ENCODE measurements at places on chromosomes 11 and 22. TPM values are rescaled to one million over a fixed set of nuclear protein-coding genes. Genes with fewer than 3 reads are reported as not detected.

Gene SCUBE1
- 0.09 TPM for total RNA-seq

Gene INSC
- total RNA-seq = 0.07 TPM

Gene CASP5
- not detected for total RNA-seq

Gene CNTF
- total RNA-seq = 1.4 TPM

Gene CHORDC1
- total RNA-seq = 59.4 TPM

Gene CCND1
- 180 TPM for total RNA-seq

Gene TENM4
- total RNA-seq = 0.05 TPM

Gene OR52E6
- total RNA-seq = not detected

Gene ATM
- 7.9 TPM for total RNA-seq

Gene VPREB1
- total RNA-seq = not detected

Gene OR51I1
- not detected for total RNA-seq

Gene APOL5
- total RNA-seq = not detected

Gene NLRP14
- total RNA-seq = not detected

Gene DDX25
- not detected for total RNA-seq

Gene CST6
- not detected for total RNA-seq

Gene CDKN1C
- total RNA-seq = 7.9 TPM

Gene RIMBP3C
- 0.13 TPM for total RNA-seq
